Stimulated activated CD8-positive, alpha-beta memory T cell treated with anti-CD3 and anti-CD28 coated beads, Interleukin-4, amount 100 ng/mL, for 1 hour (primary cell): ENCODE measurements at places on chromosomes 7 and 10.

DNA sequence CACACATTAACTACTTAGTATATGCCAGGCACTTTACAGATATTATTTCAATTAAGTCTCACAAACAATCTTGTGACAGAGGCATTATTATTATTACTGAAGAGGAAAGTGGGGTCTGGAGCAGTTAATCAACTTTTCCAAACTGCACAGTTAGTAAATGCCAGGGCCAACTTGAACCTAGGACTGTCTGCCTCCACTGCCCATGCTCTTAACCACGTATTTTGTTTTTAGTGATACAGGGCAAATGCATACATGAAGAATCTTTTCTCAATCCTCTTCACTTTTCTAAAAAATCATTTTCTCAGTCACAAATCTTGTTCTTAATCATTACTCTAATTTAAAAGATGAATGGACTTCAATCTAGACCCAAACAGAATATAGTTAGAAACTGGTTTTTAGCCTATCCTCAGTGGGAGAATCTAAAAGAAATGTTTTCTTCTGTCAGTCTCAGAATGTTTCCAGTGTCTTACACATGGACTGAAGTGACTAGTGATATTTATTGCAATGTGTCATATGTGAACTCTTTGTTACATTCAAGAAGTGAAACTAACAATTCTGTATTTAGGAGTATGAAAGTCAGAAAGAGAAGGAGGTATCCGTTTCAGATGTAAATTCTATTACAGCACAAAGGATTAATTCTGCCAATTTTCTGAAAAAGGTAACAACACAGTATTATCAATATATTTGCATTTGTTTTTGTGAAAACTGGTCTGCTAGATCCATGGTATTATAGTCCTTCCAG is 55.5 kb upstream of the CCNJ start:
- no peak for DNase-seq

DNA sequence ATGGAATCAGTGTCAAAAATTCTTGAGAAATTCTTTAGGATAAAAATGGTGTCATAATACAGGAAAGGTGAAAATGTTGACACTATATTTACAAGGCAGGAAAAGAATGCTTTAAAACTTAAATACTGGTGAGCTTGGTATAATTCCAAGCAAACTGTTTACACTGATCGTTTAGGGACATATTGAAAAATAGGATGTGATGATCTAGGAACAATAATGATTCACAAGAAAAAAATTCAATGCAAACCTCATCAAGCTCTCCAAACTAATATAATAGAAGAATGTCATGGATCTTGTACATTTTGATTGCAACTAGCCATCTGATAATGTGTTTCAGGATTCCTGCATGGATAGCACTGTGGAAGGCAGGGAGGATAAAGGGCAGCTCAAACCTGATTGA is 98.4 kb downstream of the CHRM2 start:
- DNase-seq: no peak

DNA sequence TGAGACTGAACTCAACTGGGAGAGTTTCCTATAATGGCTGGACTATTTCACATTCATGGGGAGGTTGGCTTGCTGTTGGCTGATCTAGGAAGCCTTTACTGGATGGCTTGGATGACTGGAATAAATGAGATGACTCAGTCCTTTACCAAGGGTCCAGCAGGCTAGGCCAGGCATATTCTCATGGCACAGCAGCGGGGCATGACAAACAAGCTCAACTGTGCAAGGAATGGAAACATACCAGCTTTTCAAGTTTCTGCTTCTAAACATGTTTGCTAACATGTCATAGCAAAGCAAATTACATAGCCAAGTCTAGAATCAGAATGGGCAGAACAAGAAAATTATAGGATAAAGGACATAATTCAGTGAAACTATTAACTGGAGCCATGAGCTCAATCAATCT is 46.8 kb upstream of the CRTAC1 start:
- no peak for DNase-seq

DNA sequence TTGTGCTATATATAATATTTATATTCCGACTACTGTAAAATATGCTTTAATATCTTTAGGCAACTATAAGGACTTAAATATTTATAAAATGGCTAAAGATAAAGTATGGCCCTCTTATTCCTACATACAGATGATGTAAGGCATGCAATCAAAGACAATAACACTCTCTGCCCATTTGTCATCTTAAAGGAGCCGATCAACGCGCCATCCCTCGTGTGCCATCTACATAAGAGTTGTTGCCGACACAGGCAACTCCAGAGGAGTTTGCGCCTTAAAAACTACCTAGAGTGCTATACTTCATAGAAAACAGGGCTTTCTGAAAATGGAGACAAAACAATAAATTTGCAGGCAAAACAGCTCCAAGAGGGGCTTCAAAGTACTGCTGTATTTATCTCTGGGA is 709.0 kb downstream of the KCNMA1 start:
- no peak for DNase-seq

DNA sequence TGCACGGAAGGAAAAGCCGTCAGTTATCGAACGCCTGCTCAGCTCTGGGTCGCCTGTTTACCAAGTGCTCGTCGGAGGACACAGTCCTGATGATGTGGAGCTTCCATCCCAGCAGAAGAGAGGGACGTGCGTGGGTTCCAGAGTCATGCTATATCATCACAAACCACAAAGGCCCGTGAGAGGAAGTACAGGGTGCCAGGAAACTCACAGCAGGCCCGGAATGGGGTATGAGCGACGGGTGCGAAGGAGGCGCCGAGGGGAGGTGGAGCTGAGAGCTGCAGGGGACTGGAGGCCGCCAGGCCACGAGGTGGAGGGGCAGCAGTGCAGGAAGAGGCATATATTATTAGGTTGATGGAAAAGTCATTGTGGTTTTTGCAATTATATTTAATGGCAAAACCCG is 102.5 kb downstream of the ACTR3B start:
- no peak for DNase-seq

DNA sequence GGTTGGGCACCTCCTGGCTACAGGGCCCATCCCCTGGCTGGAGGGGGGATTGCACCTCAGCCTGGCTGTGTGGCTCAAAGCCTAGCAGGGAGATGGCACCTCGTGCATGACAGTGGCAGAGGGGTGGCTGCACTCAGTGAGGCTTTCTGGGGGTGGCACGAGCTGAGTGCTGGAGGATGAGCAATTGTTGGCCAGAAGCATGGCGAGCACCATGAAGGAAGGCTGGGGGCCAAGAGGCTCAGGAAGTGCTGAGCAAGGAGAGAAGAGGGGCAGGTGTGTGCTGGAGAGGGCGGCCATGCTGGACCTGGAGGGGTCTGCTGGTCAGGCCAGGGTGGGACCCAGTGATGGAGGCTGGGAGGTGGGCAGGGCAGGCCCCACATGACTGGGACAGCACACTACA is 65.4 kb downstream of the TCERG1L start:
- DNase-seq: no peak
